ENCODE measurements at places on chromosomes 6 and 20.

- DNase-seq = no peak
Observed at GRCh38 chr6:157498817-157499216, 117.8 kb downstream of the ZDHHC14 start.

DNA sequence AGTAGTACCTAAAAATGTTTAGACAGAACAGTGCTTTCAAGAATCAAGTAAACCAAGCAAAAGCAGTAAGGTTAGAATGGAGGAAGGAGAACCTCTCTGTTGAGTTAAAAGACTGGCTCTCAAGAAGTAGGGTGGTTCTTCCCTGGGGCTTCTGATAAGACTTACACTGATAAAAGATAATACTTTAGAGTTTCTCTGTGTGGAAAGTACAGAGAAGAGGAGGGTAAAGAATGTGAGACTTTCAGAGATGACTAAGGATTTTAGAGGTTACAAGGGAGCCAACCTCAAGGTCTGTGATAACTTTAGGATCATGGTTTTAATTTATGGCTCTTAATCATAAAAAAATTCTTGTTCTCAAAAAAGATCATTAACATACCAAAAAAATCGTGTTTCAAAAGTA lies 30.9 kb upstream of the ALDH8A1 start:
- DNase-seq = no peak

DNA sequence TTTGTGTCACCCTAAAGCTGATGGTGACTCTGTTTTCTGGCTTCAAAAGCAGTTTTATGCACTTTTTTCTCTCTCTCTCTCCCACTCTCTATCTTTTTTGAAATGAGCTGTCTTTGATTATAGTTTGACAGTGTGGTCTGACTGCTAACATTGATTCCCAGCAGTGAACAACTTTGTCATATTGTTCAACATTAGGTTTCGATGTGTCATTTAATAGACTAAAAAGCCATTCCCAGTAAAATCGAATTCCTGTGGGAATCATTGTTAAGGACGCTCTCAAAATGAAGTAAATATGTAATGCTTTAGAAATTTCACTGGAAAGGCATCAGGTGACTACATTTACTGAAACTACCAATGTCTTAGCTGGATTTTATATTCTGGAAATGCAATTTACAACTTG lies 69.9 kb upstream of the FLRT3 start:
- DNase-seq = no peak

GRCh38 chr6:167073679-167074274 lies 49.1 kb upstream of the CCR6 start:
- no peak for DNase-seq

GRCh38 chr20:56828402-56828801 lies 199.3 kb downstream of the TFAP2C start:
- DNase-seq = no peak

- no peak for DNase-seq
Observed at GRCh38 chr20:58245181-58245891, 16.9 kb upstream of the ANKRD60 start.

GRCh38 chr20:3778976-3779375 lies 2.3 kb downstream of the SPEF1 start:
- DNase-seq = peak; percentile 22

Measured in heart left ventricle (tissue), 16 donors.